ENCODE measurements at places on chromosomes 16 and 17. TPM values are rescaled to one million over a fixed set of nuclear protein-coding genes. Genes with fewer than 3 reads are reported as not detected.

GRCh38 chr17:42832213-42832933 lies 824 bp upstream of the PSME3 start:
- DNase-seq: no peak

DNA sequence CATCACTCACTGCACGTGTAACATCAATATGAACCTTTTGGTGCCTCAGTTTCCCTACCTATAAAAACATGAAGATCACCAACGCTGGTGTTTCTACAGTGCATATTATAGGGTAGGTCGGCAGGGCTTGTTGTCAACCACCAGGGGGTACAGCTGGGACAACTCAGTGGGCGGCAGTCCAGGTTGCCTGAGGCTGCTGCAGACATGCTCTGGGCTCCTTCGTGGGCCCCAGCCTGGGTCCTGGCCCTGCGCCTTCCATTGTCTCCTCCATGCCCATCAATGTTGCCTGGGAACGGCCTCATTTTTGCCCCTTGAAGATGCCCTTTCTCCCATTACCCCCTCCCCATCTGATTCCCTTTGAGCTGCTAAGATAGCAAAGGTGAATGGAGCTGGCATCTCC lies 89.8 kb downstream of the GSG1L start:
- no peak for DNase-seq

- DNase-seq: no peak
These were observed 5.4 kb upstream of the HAP1 start for GRCh38 chr17:41739661-41740352.

RFNG gene
- polyA plus RNA-seq: 37.3 TPM

DNA sequence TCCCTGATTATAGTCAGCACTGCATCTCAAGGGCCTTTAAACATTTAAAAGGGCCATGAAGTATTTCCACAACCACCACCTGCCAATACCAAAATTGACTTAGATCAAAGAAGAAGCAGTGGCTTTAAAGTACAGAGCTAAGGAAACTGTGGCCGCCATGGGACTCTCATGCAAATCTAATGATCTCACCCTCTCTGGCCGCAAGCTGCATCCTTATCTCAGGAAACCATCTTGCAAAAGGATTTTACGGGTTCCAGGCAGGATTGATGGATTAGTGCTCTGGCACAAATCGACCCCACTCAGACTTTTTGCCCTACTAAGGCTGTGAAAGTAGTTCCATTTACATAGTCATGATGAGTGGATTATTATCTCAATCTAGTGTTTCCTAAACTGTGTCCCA lies 22.6 kb downstream of the CDRT4 start:
- no peak for DNase-seq
